KBM-7 (cell line): ENCODE measurements at places on chromosomes 3 and 15.
A peak's percentile ranks its signal among the peaks of the same experiment; 100 is the strongest.

- no peak for DNase-seq
Observed at GRCh38 chr3:11510356-11510755, 133.4 kb downstream of the VGLL4 start.

GRCh38 chr3:136954980-136955780, 2.6 kb upstream of the IL20RB start:
- DNase-seq: no peak

DNA sequence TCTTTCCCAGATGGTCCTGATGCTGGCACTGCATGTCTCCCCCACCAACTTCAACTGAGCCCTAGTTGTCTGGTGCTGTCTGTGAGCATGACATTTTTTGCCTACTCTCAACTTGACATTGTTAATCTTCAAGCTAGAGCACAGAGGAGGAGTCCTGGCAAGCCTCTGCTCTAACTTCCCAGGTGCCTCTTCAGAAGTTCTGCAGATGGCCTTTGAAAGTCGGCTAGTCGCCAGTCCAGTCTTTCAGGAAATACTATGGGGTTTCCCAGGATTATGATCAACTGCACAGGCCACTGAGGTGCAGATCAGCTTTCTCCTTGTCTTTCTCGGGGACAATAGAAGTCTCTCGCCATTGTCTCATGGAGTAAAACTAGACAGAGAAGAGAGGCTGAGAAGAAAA, 86.7 kb downstream of the ST8SIA2 start:
- DNase-seq: no peak

- no peak for DNase-seq
Observed at GRCh38 chr15:23897531-23897930, 210.4 kb upstream of the NDN start.

- DNase-seq: no peak
Observed at GRCh38 chr3:39407773-39408492, 1.4 kb downstream of the RPSA start.

DNA sequence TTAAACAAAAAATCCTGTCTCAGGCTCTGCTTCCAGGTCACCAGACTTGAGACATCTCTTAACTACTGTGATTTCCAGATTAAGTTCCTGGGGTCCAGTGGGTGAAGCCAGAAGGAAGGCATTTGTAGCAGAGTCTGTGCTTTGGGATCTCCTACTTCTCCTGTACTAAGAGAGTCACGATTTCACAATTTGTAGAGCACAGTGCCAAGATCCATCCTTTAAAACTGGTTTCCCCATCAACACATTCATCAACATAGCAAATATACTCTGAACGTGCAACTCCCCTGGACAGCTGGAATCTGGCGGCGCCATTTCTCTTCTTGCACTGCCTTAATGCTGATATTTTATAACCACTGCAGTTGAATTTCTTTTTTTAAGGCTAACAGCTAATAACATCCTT, 33.2 kb downstream of the CDCP1 start:
- no peak for DNase-seq

DNA sequence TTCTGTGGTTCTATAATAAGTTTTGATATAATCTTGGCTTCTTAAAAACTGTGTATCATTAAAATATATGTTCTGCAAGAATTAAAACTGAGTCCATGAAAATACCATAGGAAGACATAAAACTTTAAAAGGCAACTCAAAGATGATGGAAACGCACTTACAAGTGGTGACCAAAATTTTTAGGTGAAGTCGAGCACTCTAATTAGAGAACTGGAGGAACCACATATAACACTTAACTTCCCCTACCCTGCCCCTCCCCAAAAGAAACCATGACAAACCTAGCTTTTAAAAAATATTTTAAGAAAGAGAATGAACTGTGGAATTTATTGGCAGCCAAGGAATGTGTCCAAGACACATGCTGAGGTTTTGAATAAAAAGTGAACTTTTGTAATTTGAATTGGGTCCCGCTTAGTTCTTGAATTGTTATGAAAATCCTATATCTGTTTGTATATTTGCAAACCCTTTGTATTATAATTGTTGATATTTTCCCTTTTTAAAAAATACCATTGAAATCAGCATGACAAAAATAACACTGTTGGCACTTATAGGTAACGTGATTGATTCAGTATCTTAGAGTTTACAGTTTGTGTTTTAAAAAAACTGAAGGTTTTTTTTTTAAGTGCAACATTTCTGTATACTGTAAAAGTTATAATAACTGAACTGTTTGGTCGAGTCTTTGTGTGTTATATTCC, 7.7 kb downstream of the NR2F2 start:
- no peak for DNase-seq

DNA sequence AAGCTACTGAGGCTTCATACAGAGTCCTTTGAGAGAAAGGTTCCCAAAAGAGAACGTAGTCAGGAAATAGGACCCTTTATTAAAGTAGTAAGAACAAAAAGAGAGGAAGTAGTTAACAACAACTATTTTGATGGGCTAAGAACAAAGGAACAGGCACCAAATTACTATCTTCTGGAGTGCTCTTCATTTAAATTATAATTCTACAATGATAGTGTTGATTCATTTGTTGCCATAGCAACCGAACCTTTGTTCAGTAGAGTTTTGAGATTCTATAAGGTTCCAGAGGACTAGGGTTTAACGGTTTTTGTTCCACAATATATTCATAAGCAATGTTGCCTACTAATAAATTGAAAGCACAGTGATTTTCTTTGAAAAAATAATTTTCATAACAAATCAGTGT, 78.8 kb downstream of the CMSS1 start:
- DNase-seq: no peak

- DNase-seq: no peak
Observed at GRCh38 chr3:38580450-38581382, 68.8 kb downstream of the SCN5A start.

DNA sequence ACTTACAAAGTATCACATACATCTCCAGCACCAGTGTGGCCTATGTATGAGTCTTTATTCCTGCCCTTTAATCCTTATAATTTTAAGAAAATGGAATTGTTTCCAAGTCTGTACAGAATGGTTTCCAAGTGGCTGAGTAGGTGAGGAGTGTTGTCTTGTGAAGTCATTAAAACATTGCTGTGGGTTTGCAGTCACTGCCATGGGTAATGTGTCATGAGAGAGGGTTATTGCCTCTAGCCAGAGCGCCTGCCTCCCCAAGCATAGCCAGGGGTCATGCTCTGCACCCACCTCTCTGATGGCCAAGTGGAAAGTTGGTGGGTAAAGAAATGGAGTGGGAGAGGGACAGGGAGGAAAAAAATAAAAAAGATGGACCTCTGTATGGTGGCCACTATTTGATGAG, 25.3 kb downstream of the TRAK1 start:
- DNase-seq: no peak

DNA sequence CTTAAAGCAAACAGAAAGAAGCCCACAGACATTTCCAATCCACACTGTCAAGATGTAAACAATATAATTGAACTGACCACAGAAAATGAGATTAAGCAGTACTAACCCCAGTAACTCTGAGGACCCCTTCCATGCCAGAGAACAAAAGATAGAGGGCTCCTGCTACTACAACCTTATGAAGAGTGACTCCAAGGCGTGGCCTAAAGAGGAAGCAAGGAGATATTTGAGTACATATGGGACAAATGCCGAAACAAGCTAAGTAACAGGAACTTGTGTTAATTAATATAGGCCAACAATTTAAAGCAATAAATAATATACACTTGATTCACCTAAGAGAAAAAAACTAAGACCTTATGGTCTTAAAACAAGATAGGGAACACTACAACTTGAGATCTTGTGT, 25.0 kb upstream of the VPS39 start:
- DNase-seq: no peak

DNA sequence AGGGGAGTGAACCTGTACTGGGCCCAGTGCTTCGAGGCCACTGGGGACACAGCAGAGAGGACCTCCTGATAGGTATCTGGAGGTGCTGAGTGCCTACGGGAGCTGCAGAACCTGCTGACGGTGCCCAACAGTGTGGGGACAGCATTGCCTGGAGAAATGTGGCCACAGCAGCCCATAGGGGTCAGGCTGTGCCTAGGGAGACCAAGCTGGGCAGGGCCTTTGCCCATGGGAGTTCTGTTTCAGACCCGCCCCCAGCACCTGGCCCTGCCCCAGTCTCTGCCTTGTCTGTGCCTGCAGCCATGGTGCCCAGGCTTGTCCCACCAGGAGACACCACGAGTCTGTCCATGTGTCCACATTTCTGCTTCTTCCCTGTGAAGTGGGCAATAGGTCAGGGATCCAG, 15.3 kb upstream of the RPL32 start:
- no peak for DNase-seq

DNA sequence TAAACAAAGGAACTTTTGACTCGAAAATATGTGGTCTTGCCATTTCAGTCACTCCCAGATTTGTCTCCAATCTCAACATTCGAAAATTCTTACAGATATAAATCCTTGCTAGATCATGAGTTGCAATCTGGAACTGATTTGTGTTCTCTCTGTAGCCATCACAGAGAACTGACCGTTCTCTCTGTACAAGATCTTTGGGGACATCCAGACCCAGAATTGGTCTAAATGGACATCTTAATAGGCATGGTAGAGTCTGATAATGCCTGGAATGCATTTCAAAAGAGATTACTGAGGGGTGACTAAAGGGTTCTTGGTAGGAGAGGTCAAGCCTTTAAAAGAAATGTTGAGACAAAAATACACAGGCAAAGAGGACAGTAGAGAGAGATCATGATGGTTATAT, 7.2 kb upstream of the MEF2A start:
- DNase-seq: no peak

GRCh38 chr3:37279236-37279635, 104.9 kb upstream of the LRRFIP2 start:
- no peak for DNase-seq

GRCh38 chr3:50299929-50300680, 900 bp upstream of the HYAL3 start:
- peak; percentile 52 for DNase-seq

- no peak for DNase-seq
Observed at GRCh38 chr3:176789947-176790346, 407.3 kb downstream of the TBL1XR1 start.

GRCh38 chr3:123285931-123286307, 84.2 kb downstream of the SEC22A start:
- DNase-seq: no peak

GRCh38 chr3:36494461-36495109, 114.3 kb downstream of the STAC start:
- DNase-seq: no peak

DNA sequence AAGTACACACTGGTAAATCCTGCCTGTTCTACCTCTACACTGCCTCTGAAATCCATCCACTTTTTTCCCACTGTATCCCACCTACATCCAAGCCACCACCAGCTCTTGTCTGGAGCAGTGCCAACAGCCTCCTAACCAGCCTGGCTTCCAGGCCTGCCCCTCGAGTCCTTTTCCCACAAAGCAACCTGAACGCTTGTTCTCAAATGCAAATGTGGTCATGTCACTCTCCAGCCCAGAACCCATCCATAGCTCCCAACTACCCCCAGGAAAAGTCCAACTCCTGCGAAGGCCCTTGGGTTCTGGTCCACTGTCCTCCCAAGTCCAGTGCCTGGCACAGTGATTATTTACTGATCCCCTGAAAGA, 83.8 kb downstream of the SEMA5B start:
- DNase-seq: no peak

DNA sequence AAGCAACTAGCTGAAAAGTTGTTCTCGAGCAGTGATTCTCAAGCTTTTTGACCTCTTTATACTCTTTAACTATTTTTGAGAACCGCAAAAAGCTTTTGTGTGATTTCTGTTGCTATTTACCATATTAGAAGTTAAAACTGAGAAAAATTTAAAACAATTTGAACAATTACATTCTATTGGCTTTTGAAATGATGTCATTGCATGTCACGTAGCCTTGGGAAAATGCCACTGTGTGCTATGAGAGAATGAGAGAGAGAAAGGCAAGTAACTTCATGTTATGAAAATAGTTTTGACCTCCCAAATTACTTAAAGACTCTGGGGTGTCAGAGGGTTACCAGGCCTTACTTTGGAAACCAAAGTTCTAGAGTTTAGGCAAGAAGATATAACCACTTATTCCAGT, 8.0 kb downstream of the USP13 start:
- DNase-seq: no peak
